T-helper 1 cell (primary cell): ENCODE measurements at places on chromosomes 7 and 10.

GRCh38 chr10:89478739-89479654 is 56.4 kb downstream of the SLC16A12 start:
- DNase-seq: no peak

- no peak for DNase-seq
These were observed 522.5 kb downstream of the ETV1 start for GRCh38 chr7:13466874-13467547.

DNA sequence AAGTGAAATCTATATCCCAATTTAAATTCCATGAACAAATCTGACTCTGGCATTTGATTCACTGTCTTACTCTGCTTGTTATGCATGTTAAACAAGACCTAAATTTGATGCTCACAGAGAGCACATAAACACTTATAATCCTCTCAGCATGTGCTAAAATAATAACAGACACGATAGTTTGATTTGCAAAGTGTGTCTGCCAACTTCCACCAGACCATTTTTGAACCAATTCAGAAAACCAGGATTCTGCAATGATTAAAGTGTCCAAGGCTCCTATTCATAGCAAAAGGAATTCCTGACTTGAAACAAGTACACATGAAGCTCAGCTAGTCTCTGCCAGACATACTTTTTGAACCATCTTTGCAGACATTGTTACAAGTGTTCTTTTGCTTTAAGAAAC is 11.2 kb downstream of the RBM20 start:
- DNase-seq: no peak

DNA sequence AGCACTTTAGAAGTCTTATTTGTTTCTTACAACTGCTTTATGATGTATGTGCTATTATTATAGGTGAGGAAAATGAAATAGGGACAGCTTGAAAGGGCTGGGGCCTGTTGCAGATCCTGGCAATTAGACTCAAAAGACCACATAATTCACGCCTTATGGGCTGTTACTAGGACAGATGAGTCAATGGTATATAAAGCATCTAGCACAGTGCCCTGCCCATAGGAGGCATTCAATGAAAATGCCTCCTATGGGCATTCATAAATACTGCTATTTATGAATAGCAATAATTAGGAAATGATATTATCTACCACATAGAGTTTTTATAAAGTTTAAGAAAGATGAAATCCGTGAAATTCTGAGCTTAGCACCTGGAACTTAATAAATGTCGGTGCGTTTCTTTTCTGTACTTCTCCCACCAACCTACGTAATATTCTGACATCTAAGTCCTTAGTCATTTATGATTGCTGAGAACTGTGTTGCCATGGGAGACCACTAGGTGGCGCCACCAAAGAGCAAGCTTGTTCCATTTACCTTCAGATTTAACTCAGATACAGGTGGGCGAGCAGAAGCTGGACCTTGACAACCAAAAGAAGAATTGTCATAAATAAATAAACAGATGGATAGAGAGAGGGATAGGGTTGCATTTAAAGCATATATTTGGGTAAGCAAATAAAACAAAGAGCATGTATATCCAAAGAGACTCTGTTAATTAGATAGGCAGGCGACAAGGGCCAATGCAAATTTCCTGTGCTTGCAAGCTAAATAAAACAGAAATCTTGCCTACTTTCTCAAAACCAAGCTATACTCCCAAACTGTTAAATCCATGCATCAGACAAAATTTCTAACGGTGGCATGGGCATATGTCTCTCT is 699.9 kb downstream of the INHBA start:
- DNase-seq: peak; percentile 8

- DNase-seq: no peak
These were observed 243.7 kb upstream of the PHYHIPL start for GRCh38 chr10:58932577-58933314.

DNA sequence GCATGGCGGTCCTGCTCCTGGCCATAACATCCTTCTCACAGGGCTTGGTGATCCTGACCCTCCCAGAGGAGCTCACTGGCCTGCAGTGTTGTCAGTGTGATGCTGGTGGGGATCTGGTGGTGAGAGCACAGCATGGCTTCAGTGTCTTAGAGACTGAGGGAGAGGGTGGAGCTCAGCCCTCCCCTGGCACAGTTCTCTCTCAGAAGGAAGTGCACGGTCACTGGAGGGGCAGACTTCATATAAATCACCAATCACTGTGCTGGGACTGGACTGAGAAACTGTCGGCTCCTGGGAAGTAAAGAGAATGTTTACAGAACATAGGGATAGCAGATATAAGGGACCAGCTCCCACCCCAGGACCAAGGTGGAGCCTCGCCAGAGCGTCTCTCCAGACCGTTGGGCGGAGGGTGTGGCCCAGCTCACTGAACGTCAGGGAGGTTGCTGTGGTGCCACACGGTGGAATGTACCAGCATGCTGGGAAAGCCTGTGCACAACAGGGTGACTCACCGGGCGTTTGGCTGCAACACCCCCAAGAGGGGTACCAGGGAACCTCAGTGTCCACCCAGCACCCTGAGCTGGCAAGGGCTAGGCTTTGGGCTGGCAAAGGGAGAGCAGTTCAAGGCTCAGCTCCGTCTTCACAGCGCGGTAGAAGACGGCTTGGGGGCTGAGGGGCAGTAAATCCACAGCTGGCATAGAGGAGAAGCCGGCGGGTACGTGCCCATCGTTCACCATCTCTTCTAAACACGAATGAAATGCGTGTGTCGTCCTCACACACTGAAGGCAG is 8.8 kb upstream of the GET4 start:
- DNase-seq: no peak

DNA sequence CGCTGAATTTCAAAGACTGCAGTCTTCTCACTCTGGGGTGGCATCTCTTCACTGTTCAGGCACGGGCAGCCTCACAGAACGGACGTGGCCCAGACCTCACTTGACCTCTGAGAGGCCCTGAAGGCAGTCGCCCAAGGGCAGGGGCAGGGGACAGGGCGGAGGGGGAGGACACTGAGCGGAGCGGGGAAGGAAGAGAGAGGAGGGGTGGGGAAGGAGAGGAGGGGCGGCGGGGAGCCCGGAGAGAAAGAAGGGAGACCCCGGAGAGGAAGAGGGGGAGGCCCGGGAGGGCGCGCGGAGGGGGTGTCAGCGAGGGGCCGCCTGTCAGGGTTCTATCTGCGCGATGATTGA is 58.7 kb upstream of the COMTD1 start:
- DNase-seq: no peak
